ENCODE measurements at places on chromosomes 2 and 18.
A peak's percentile ranks its signal among the peaks of the same experiment; 100 is the strongest.

GRCh38 chr18:23703057-23703986 is 14.1 kb downstream of the LAMA3 start:
- peak; percentile 14 for DNase-seq

DNA sequence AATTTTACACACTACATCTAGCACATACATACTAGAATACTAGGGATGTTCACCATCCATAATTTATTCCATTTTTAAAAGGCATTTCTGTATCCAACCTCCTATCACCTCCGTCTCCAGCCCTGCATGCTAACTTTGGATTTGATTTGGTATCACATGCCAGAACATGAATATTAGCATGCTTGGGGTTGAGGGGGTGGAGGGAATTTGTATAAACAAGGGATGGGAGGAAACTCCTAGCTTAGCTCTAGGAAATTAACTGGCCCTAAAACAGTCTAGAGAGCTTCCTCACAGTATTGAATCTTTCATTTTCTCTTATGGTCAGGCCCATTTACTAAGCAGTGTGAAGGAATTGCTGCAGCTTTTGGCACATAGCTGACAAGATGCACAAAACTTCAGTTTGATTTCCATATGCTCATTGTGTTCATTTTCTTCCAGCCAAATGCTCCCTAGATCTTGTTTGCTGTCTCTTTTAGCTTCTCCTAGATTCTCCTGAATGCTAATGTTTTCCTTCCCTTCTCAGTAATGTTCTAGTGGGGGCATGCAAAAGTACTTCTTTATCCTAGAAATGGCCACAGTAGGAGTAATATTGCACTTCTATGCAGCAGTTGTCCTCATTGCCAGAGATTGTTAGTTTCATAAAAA is 135.2 kb downstream of the VWC2L start:
- DNase-seq, result no peak

- DNase-seq, result no peak
Observed at GRCh38 chr2:20150806-20151571, 73.9 kb downstream of the SDC1 start.

DNA sequence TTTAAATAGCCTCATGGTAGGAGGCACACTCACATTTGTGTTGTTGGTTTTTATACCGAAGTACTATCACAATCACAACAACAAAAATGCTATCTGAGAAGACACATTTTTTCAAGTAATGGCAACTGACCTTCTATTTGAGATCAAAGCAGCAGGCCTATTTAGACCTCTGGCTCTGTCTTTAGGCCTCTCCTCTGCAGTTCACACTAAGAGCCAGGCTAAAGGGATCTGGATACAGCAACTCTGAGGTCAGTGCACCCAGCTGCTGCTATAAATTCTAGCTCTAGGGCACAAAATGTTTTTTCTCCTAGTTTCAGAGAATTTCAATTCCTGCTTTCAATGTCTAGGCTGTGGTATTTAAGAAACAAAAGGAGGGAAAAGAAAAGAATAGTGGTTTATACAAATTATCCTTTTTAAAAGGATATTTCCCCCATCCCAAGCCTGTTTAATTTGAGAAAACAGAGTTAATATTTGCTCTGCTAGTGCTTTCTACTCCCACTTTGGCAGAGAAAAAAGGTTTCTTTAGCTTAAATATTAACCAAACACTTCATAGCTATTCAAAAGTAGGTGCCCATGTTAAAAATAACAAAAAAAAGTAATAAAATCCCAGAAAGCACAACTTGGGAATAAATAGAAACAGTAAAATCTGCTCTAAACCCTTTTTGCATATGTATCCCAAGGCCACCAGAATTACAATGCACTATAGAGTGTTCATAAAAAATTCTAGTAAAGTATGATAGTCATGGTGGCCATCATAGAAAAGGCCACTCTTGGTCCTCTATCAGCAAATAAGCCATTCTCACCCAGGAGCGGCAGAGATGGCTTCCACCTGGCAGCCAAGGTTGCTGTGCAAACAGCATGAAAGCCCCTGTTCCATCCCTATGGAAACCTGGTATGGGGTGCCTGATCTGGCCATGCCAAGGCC is 293.6 kb upstream of the SESTD1 start:
- no peak for DNase-seq

GRCh38 chr2:134657650-134658250 is 61.0 kb downstream of the TMEM163 start:
- DNase-seq, result peak; percentile 28

- DNase-seq, result peak; percentile 37
Observed at GRCh38 chr2:238158509-238159070, at the start of gene ERFE. Gene ERFE (plus strand): TSS chr2:238158970. CDS start chr2:238159008, 38 bp downstream.

DNA sequence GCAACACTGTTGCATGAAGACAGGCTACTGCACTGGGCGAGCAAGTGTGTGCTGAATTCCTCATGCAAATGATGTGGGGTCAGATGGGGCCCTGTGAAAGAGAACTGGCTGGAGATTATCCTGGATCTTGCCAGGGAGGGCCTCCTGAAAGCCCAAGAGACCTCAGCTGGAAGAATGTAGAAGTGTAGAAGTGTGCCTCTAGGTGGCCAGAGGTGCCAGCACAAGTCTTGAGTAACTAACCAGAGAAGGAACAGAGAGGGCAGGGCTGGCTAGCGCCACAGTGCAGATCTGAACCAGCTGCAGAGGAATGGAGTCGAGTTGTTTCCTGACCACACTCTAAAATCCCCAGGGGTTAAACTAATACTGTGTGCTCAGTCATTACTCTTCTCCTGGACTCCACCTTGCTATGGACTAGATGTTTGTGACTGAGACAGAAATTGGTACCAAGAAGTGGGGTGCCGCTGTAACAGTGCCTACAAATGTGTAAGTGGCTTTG is 399.3 kb downstream of the LRATD1 start:
- no peak for DNase-seq

GRCh38 chr2:11698009-11698922 is 28.3 kb upstream of the NTSR2 start:
- no peak for DNase-seq

DNA sequence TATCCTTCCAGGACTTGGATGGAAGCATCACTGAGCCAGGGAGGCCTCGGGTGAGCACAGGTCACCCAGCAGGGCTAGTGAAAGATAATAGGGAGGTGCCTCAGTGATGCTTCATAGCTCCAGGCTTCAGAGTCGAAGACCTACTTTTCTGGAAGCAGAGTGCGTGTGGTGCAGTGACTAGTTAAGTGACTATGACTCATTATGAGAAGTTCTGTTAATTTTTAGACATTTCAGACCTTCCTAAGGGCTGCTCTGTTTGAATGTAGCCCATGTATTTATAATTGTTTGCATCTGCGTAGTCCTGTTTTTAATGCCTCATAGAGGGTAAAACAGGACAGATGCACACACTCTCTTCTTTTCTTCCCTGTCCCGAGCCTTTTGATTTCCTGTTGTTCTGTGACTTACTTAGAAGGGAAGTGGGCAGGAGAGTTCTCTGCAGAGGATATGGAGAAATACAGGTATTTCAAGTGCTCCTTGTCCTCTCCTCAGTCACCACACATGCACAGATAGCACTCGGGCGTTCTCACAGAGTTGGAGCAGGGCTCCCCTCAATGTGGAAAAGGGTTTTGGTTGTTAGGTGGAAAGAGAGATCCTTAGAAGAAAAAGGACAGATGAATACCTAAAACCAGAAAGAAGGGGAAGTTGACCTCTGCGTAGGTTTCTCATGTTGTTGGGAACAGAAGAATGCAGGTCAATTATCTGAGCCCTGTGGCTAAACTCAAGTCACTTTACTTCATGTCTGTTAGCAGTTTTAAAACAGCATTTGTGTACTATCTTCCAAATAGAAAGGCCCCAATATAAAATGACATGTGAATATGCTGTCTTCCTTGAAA is 34.7 kb downstream of the RALB start:
- DNase-seq, result no peak

- DNase-seq, result no peak
Observed at GRCh38 chr2:230678451-230678850, 34.2 kb upstream of the CAB39 start.

- DNase-seq, result peak; percentile 73
Observed at GRCh38 chr2:192162392-192163042, 32.2 kb downstream of the TMEFF2 start.

- no peak for DNase-seq
Observed at GRCh38 chr2:231263118-231263831, 64.8 kb downstream of the ARMC9 start.

DNA sequence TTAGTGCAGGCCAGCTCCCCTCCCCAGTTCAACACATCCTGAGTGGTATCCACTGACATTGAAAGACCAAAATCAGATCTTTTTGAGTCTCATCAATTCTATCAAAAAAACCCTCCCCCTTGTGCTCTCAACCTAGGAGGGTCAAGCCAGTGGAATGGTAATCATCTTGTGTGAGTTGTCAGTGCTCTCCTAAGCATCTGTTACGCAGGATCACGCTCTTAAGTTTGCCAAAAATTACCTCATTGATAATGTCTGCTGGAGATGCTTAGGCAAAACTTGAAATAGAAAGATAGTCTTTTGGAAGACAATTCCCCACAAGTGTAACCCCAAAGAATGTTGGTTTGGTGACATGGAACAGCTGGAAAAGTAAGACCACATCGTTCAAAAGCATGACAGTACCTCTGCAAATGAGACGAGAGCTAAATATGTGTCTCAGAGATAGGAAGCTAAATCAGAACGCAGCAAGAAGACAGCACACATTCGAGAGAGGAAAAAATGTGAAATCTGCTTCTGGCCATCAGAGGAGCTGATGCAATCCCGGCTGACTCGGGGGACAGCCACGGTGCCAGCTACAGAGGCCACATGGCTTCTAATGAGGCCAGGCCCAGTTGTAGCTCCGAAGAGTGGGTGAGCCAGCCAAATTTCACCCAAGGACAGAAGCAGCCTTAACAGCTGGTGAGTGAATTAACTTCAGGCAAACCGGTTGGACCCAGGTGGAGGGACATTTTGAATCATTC is 753.9 kb downstream of the RNF144A start:
- DNase-seq, result no peak

- no peak for DNase-seq
Observed at GRCh38 chr2:39152504-39152903, 31.7 kb upstream of the SOS1 start.

- no peak for DNase-seq
Observed at GRCh38 chr2:159647667-159648066, 31.3 kb upstream of the BAZ2B start.

Measured in activated CD4-positive, alpha-beta T cell treated with anti-CD3 and anti-CD28 coated beads for 4 hours (primary cell).